Stimulated activated CD4-positive, alpha-beta T cell treated with anti-CD3 and anti-CD28 coated beads, Interleukin-12 subunit alpha, Interleukin-12 subunit beta, amount 100 ng/mL, for 4 hours (primary cell): ENCODE measurements at places on chromosomes 7 and 10.

GRCh38 chr7:21934808-21935207 lies 10.9 kb downstream of the CDCA7L start:
- DNase-seq = no peak

DNA sequence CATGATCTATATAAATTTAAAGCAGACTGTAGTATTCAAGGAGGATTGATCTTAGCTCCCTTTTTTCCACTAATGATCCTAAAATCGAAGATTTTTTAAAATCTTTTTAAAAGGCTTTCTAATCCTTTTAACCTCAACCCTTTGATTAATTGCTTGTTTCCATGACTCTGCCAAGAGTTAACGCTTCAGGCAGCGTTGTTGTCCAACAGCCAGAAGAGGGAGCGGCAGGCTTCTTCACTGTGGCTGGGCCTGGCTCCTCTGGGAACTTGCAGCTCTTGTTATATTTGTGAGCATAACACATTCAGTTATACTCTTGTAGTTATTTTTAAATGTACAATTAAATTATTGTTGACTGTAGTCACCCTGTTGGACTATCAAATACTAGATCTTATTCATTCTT lies 26.3 kb downstream of the CRCP start:
- DNase-seq = no peak

DNA sequence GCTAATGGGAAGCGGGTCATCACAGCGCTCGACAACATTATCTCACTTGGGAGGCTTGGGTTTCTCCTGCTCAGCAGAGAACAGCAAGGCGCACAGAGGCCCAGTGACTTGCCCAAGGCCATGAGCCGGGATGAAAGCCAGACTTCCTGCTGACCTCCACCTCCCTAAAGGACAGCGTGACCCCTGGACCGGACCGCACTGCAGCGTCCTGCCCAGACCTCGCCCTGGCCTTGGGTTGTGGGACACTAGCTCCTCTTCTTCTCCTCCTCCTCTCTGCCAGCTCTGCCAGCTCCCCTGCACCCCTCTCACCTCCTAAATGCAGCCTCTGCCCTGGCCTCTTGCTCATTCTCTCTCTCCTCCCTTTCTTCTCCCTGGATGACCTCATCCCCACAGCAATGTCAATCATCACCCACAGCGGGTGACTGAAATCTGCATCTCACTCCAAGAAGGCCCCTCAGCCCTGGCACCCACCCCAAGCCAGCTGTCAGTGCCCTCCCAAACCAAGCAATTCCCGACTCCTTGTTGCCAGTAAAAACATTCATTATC lies 19.4 kb downstream of the SPOCK2 start:
- DNase-seq = no peak

DNA sequence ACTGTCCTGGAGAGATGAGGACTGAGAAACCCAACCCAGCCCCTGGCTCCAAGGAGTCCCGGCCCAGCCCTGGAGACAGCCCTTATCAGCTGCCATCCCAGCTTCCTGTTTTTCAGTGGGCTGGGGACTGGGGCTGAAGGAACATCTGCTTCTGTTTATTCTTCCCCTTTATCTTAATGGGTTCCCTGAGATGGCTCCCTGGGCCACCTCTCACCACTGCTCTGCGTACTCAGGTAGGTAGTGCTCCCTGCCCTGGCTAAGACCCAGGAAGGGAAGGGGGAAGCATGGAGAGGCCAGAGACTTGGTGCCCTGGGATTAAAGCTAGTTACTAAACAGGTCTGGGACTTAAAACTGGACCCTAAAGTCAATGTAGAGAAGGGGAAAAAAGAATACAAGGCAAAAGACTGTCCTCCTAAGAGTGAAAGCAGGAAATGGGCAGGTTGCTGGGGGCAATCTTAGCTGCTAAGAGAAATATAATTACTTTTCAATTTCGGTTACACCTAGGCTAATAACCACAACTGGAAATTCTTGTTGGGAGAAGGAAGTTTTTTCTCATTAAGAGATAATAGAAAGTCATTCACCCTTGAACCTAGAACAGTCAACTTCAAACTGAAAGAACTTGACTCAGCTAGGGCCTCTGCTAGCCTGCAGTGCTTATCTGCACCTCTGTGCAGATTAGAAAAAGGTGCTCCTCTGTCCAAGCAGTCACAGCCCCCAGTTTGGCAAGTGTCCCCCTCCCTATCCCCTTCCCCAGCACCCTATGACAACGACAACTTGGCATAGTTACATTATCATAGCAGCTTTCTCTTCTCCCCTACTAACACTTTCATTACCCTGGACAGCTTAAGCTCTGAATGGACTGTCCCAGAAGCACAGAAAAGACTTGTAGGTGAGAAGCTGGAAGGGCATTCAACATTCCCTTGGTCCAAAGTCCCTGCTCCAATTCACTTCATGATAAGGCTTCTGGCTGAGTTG lies 65.6 kb upstream of the KDM7A start:
- DNase-seq = no peak

GRCh38 chr10:131568866-131569265 lies 257.3 kb upstream of the TCERG1L start:
- no peak for DNase-seq

- DNase-seq = no peak
Observed at GRCh38 chr7:150996376-150997074, 5.7 kb downstream of the NOS3 start.

- no peak for DNase-seq
Observed at GRCh38 chr10:94268652-94269051, 94.1 kb downstream of the NOC3L start.

DNA sequence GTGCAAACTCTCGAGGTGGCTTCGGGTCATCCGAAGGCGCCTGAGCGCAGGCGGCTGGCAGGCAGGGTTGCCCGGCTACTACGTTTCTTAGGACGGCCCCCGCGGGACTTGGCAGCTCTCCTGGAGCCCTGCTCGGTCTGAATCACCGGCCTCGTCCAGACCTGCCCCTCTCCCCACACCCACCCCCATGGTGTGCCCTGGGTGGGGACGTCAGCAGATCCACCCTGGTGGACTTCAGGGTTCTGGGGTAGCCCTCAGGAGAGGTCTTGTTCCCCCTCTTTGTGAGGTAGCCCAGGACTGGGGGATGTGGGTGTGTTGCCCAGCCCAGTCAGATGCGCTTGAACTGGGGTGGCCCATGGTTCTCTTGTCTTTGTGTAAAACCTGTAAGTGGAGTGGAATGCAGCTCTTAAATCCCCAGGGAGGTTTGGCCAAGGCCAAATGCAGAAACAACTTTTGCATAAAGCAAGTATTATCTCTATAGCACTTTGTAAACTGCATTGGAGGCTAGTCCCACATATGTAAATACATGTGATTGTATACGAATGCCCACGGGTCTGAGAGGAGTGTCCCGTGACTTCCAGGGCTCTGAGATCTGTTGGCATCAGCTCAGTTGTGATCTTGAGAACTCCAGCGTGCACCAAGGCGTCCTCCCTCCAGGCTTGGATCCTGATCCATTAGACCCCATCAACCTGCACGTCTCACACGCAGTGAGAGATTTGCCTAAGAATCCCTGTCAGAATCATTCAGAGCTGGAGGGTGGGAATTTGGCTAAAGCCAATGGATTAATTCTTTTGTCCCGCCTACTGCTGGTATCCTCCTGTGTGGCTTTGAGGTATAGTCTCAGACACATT lies 1.8 kb downstream of the PFKFB3 start:
- DNase-seq = no peak

GRCh38 chr7:12942609-12943008 lies 255.2 kb downstream of the ARL4A start:
- DNase-seq = no peak

DNA sequence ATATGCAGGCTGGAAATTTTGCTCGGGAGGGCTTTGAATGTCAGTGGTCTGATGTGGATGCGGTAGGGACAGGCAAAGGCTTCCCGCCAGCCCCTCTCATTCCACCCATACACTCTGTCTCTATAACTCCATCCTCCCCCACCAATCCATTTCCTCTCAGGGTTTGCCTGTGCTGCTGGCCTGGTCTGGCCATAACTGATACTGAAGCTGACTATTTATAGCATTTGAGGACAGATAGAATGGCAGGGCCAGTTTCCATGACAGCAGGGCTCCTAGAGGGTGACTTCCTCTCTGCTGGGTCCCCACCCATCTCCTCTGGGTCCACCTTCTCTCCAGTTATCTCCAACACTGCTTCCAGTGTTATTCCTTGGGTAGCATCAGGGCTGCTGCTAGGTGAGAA lies 6.6 kb upstream of the PDLIM1 start:
- DNase-seq = no peak

DNA sequence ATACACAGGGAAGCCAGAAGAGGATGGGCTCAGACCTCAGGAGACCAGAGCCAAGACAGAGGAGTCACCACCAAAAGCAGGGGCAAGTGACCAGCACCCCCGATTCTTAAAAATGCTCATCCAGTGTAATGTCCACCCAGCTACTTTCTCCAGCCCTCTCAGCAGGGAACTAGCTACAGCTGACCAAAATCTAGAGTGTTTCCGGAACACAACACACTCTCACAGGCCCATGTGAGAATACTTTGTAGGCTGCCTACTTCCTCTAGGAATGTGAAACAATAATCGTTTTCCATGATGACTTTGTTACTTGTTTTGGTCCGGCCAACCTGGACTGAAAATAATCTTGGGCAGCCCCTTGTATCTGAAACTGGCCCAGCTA lies 14.5 kb downstream of the PSAP start:
- no peak for DNase-seq

- DNase-seq = no peak
Observed at GRCh38 chr7:107856806-107857540, 34.0 kb upstream of the DLD start.

- no peak for DNase-seq
Observed at GRCh38 chr7:2041496-2042367, 191.0 kb downstream of the MAD1L1 start.

DNA sequence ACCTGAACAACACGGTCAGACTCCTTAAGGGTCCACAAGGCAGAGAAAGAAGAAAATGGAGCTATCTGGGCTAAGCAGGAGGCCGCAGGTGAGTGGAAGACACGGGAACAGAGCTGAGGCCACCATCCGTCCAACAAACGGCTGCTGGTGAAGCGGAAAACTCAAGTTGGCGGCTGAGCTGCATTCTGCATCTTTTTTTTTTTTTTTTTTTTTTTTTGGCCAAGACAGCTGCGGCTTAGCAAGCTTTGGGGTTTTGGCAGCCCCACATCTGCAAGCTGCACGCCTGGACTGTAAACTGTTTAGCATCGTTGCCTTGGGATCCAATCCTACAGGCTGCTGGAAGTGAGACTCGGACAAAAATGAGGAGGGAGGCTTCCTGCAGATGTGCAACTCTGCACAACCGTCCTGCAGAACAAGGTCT lies 37.4 kb downstream of the RGS10 start:
- no peak for DNase-seq

DNA sequence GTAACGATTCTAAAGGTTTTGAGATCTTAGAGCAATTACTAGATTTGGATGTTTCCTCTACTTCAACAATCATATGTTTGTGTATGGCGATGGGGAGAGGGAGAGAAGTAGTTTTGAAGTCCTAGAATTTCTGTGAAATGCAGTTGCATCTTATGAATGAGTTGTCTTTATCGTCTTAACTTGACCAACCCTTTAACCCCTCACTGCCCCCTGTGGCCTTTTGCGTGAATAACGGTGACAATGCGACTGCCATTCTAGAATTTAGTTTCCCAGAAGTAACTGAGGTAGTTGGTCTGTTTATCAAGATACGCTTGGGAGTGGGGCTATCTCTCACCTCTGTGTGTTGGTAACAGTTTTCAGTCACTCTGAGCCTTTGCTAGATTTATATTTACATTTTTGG lies 204.6 kb downstream of the HDAC9 start:
- no peak for DNase-seq

GRCh38 chr10:1846032-1846431 lies 108.7 kb upstream of the ADARB2 start:
- DNase-seq = no peak

- no peak for DNase-seq
Observed at GRCh38 chr7:157429680-157430224, 92.9 kb downstream of the DNAJB6 start.

DNA sequence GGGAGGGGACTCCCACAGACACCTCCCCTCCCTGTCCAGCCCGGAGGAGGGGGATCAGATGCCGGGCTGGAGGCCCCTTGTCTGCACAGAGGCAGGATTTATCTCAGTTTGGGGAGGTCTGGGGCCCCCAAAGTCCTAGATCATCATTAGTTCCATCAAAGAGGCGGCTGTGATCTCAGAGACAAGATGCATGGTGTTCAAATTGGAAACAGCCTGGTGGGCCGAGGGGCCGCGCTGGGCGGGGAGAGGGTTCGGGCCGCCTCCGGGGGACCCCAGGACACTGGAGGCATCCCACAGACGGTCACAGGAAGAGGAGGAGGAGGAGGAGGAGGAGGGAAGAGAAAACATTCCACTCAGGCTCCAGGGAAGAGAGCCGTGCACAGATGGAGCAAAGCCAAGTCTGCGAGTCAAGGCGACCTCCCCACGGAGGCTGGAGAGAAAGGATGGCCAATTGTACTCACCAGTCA lies 69.5 kb upstream of the CUX1 start:
- no peak for DNase-seq

DNA sequence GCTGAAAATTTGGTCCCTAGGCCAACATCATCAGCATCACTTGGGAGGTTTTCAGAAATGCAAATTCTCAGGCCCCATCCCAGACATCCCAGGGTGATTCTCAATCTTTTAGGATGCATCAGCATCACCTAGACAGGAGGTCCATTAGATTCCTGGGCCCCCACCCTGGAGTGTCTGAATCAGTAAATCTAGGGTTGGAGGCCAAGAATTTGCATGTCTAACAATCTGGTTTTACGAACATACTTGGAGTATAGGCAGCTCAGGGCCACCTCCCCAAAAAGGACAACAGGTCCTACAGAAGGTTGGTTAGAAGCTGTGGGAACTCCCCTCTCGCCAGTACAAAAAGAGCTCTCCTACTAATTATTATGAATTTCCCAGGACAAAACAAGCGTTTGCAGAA lies 15.5 kb downstream of the ZC3HAV1 start:
- no peak for DNase-seq

DNA sequence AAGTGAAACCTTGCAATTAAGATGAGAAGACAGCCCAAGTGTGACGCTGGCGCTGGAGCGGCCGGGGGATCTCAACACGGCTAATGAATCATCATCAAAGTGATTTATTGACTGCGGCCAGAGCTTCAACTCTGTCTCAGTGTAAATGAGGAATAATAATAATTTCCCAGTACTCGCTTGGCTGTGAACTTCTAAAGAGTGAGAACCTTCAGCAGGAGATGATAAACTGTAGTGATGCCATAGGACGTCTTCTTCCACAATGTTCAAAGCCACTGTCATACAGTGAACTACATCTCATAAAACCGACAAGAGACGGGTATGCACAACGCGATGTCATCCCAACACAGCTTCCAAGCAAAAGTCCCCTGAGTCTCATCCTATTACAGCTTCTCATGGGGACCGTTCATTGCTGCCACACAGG lies 123.6 kb upstream of the NOBOX start:
- no peak for DNase-seq

DNA sequence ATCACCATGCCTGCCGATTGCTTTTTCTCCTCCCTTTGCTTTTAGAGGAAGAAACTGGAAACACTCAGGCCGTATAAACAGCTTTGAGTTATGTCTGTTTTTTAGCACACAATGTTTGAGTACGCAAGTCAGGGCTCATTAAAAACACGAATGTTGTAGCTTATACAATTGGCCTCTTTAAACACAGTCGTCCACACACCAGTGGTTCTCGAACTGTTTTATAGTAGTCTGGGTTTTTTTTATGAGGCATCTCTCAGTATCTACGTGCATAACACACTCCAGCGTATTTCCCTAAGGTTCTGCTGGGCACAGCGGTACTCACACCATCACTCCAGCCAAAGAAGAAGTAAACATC lies 13.4 kb upstream of the CARD11 start:
- DNase-seq = no peak
